ENCODE measurements at places on chromosomes 1 and 21. TPM values are rescaled to one million over a fixed set of nuclear protein-coding genes. Genes with fewer than 3 reads are reported as not detected.

Gene DNASE2B
- 0.82 TPM for total RNA-seq

- no peaks in the 10 kb centered on the region for H3K36me3 ChIP-seq
- no peaks in the 10 kb centered on the region for H3K4me1 ChIP-seq
- no peaks in the 10 kb centered on the region for H3K27me3 ChIP-seq
- DNase-seq: no peak
- H3K4me3 ChIP-seq: no peak overlapping the region
These were observed 59.7 kb downstream of the RABGAP1L start for GRCh38 chr1:174218983-174219382.

GRCh38 chr1:214525535-214526019, 25.8 kb downstream of the PTPN14 start:
- no peak for DNase-seq
- no peaks in the 10 kb centered on the region for H3K36me3 ChIP-seq
- H3K27me3 ChIP-seq: no peaks in the 10 kb centered on the region
- H3K4me1 ChIP-seq: no peaks in the 10 kb centered on the region
- H3K4me3 ChIP-seq: no peak overlapping the region

DNA sequence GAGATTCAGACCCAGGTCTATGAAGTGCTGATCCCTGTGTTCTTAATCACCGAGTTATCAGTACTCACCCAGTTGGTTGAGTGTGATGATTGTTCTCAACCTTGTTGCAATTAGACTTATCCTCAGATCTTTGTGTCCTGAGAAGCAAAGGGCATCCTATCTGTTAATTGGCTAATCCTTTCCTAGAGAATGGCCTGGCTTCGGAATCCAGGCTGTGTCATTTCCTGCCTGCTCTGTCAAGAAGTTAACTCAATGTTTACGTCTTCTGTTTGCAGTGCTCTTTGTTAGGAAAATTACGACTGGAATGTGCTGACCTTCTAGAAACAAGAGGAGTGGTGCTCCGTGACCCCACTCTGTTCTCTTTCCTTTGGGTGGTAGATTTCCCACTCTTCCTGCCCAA, 14.7 kb downstream of the GAS5 start:
- no peak overlapping the region for H3K27ac ChIP-seq
- no peak for DNase-seq
- peaks cover 7% of the 10 kb centered on the region for H3K36me3 ChIP-seq

Gene FAM131C
- total RNA-seq: 0.21 TPM

DNA sequence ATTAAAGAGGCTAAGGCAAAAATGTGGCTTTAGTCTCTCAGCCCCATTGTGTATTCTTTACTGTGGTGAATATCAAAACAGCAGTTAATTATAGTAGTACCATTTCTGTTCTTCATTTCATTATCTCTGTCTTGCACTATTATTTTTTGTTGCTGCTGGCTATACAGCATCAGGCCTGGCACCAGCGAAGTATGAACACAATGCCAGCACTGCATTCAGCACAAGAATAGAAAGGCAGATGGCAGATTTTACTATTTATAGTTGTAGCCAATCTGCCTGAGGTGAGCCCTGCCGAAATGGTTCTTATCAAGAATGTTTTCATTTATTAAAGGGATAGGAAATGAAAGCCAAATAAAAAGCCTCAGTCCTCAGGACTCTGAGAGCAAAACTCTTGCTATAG, 72.1 kb downstream of the GPR52 start:
- no peaks in the 10 kb centered on the region for H3K36me3 ChIP-seq
- DNase-seq: no peak
- H3K27me3 ChIP-seq: no peaks in the 10 kb centered on the region
- H3K4me3 ChIP-seq: no peak overlapping the region
- H3K27ac ChIP-seq: no peak overlapping the region
- H3K4me1 ChIP-seq: no peaks in the 10 kb centered on the region

GRCh38 chr1:99970713-99971255, 988 bp downstream of the SLC35A3 start:
- DNase-seq: peak; percentile 43
- no peaks in the 10 kb centered on the region for H3K36me3 ChIP-seq

Gene GBP7
- total RNA-seq: not detected

DNA sequence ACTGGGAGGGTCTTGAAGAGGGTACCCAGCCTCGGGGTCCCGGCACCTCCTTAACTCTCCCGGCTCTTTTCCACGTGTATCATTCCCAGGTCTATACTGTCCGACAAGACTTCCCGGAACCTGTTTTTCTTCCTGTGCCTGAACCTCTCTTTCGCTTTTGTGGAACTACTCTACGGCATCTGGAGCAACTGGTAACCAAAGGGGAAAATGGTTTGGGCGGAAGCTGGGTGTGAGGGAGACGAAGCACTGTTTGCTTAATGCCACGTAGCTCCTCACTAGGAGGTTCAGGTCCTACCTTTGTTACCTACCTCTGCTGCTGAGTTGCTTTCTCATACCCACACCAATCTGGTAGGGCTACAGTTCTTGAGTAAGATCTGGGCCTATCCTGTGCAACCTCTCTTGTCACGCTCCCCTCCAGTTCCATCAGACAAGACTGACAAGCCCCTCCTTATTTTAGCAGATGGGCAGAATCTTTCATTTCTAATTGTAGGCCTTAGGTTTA, 642 bp downstream of the SLC30A7 start:
- H3K36me3 ChIP-seq: no peaks in the 10 kb centered on the region
- peak overlapping the region; percentile 95 for H3K27ac ChIP-seq
- DNase-seq: peak; percentile 54
- no peaks in the 10 kb centered on the region for H3K27me3 ChIP-seq
- no peaks in the 10 kb centered on the region for H3K4me1 ChIP-seq
- peak overlapping the region; percentile 68 for H3K4me3 ChIP-seq

Gene C1orf210
- 67.4 TPM for total RNA-seq

Gene FAM167B
- 4.2 TPM for total RNA-seq

DNA sequence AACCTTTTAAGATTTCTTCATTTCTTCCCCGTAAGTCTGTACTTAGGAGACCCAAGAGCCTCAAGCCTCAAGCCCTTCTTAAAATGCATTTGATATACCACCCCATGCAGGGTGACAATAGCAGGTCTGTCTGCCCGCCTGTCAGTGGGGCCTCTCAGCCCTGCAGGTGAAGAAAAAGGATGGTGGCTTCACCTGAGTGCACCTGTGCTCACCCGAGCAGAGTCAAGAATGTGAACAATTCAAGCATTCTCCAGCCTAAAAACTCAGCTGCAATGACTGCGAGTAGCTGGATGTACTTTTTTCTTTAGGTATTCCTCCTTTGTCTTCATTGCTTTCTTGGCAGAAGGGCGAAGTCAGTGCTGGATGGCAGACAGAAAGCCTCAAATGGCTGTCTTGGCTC, 203.3 kb downstream of the LMX1A start:
- DNase-seq: no peak
- no peaks in the 10 kb centered on the region for H3K36me3 ChIP-seq

- no peaks in the 10 kb centered on the region for H3K4me1 ChIP-seq
- no peak overlapping the region for H3K4me3 ChIP-seq
- H3K36me3 ChIP-seq: peaks cover 6% of the 10 kb centered on the region
- no peak for DNase-seq
- no peaks in the 10 kb centered on the region for H3K27me3 ChIP-seq
These were observed 50.7 kb downstream of the MACF1 start for GRCh38 chr1:39255222-39255621.

GRCh38 chr21:20971296-20971921, 26.8 kb upstream of the NCAM2 start:
- no peak overlapping the region for H3K27ac ChIP-seq
- peak; percentile 23 for DNase-seq
- no peaks in the 10 kb centered on the region for H3K4me1 ChIP-seq

DNA sequence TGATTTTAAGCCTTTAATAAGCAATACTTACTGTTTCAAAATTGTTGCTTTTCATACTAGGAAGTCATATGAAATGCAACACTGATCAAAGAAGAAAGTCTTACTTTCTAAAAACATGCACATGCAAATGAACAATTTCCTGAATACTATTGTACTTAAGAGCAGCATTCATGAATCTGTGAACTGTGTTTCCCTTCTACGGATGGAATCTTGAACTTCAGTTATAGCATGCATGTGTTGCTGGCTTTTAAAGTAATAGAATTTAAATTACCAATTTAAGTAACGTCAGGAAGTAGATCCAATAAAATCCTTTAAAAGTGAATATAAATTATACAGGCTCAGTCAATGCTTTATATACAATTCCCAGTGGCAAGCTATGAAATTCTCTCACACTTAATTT, 348.9 kb downstream of the KCNT2 start:
- H3K36me3 ChIP-seq: no peaks in the 10 kb centered on the region
- H3K27ac ChIP-seq: no peak overlapping the region
- H3K4me3 ChIP-seq: no peak overlapping the region
